ENCODE measurements at places on chromosomes 7 and 10.

GRCh38 chr7:131899271-131900030 lies 343.0 kb upstream of the PODXL start:
- no peak for DNase-seq

DNA sequence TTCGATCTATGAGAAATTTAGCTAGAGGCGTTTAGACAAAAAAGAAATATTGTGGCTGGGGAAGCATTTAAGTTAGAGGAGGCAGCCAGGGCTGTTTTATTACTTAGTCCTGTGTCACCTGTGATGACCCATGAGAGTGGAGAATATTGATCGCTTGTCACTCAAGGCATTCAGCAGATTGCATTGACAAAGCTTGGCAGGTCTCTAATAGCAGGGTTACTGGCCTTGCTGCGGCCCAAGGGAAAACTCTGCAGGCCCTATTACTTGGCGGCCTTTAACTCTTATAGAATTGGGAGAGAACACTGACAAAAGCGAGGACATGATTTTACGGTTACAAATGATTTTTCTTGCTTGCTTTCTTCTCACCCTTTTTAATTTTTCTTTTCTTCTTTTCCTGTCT lies 473.5 kb downstream of the AUTS2 start:
- DNase-seq, result no peak

GRCh38 chr10:97089209-97089870 lies 96.4 kb downstream of the SLIT1 start:
- no peak for DNase-seq

GRCh38 chr10:12643279-12643678 lies 293.9 kb downstream of the CAMK1D start:
- DNase-seq, result no peak

DNA sequence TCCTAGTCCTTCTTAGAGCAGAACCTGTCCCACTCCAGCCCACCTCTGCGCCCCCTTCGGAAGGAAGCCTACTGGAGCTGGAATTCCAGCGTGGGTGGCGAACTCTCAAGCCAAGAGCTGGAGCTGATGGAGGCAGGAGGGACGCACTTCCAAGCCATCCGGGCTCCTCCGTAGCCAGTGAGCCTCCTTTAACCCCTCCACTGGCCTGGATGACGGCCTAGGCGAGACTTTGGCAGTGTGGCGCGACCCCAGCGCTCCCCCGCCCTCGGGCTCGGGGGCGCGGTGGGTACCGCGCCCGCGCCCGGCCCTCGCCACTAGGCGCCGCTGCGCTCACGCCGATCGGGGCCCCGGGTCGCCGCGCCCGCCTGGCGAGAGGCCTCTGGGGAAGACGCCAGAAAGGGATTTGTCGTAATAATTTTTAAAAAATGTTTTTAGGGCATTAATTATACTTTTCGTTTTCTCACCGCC lies 5.1 kb upstream of the EMX2 start:
- DNase-seq, result no peak

- no peak for DNase-seq
Measured at GRCh38 chr7:131537571-131537978, 18.9 kb downstream of the PODXL start.

- DNase-seq, result no peak
Measured at GRCh38 chr10:116538456-116538855, 7.3 kb upstream of the PNLIP start.

DNA sequence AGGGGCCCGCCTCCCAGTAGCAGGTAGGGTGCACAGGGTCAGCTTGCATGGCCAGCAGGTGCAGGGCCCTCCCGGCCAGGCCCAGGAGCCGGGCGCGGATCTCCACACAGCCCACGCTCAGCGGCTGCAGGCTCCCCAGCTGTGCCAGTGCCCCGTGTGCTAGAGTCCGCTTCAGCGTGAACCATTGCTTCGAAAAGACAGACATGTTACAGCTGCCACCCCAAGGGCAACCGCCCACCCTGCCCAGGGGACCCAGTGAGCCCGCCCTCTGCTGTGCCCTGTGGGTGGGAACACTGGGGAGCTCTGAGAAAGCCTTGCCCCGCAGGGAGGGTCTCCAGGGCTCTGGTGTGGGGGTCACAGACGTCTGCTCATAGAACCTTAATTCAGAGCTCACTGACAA lies 64.3 kb upstream of the NKX6-2 start:
- no peak for DNase-seq

- DNase-seq, result peak; percentile 76
Measured at GRCh38 chr7:117127585-117128168, 174.4 kb downstream of the ST7 start.

DNA sequence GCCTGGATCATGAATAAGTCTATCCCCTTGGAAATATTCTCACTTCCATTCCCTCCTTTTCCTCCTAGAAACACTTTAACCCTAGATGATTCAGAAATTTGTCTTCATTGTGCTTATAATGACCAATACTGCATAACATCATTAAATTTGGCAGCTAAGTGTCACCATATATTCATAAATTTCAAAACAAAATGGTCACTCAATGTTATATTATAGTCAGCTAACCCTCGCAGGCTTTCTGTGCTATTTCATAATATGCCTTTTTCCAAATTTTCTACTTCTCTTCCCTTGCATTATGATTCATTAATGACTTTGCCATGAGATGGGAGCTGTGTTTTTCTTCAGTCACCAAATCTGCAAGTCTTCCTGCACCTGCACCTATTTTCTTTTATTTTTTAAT lies 308.3 kb upstream of the AKR1E2 start:
- no peak for DNase-seq

GRCh38 chr7:23378996-23379395 lies 79.9 kb downstream of the MALSU1 start:
- DNase-seq, result no peak

- no peak for DNase-seq
Measured at GRCh38 chr7:81590131-81590530, 179.7 kb downstream of the HGF start.

GRCh38 chr7:24595671-24596418 lies 22.6 kb downstream of the PALS2 start:
- DNase-seq, result no peak

DNA sequence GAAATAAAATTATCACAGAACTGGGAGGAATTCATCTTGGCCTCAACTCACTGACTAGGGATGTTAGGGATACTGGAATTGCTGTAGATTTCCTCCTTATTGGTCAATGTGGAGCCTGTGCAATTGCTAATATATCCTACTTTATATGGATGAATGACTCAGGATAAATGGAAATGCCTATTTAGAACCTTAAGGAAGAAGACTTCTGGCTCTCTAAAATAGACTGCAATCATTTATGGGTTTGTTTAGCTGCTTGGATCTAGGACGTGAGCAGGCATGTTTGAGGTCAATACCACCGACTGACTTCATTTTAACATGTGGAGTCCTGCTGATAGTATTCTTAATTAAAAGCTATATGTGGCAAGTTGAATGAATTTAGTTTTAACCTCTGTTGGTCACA lies 1040.1 kb upstream of the LRRN3 start:
- no peak for DNase-seq

DNA sequence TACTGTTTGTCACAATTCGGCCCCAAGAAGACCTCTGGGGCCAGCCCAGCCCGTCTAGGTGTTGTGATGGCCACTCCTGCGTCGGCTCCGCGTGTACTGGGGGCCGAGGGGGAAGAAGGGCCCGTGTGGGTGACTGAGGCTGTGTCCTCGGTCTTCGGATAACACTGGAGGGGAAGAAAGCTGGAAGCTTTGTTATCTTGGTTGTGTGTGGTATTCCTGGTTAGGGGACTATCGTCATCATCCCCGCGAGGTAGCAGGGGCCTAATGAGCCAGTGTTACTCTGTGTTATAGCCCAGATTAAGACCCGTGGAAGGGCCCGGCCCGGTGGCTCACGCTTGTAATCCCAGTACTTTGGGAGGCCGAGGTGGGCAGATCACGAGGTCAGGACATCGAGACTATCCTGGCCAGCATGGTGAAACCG lies 854 bp downstream of the MTG1 start:
- DNase-seq, result no peak

GRCh38 chr7:1385809-1386622 lies 73.3 kb downstream of the MICALL2 start:
- no peak for DNase-seq

DNA sequence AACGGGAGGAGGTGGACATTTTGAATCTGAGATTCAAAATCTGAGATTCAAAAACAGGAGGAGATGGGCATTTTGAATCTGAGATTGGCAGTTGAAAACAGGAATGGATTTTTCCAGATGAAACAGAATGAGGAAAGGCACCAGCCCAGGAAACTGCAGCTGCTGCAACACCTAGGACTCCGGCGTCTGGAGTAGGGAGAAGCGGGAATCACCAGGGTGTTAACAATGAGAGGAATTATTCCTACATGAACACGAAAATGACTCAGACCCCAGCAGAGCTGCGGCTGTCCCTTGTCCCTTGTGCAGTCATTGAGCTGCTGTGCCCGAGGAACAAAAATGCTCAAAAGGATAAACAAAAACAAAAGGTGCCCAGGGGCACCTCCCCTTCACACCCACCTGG lies 59.9 kb upstream of the KAT6B start:
- DNase-seq, result no peak

- no peak for DNase-seq
Measured at GRCh38 chr10:7161484-7162250, 249.2 kb downstream of the SFMBT2 start.

DNA sequence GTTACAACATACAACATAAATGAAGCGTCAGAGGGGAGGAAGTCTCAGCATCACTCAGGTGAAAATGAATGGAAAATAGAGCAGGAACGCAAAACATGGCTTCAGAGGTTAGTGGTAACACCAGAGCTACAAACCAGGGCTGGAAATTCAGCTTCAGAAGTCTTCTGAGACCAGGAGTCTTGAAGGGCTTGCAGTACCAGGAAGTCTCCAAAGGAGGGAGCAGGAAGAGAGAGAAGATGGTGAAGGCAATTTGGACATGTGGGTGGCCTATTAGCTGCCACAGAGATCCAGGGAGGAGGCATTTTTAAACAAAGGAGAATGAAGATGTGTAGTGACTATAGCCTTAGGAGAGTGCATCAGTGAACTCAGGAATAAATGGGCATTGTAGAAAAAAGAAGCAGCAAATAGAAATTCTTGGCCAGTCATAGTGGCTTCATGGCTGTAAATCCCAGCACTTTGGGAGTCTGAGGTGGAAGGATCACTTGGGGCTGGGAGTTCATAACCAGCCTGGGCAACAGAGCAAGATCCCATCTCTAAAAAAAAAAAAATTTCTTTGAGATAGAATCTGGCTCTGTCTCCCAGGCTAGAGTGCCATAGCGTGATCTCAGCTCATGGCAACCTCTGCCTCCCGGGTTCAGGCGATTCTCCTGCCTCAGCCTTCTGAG lies 9.3 kb upstream of the TET1 start:
- DNase-seq, result peak; percentile 45

DNA sequence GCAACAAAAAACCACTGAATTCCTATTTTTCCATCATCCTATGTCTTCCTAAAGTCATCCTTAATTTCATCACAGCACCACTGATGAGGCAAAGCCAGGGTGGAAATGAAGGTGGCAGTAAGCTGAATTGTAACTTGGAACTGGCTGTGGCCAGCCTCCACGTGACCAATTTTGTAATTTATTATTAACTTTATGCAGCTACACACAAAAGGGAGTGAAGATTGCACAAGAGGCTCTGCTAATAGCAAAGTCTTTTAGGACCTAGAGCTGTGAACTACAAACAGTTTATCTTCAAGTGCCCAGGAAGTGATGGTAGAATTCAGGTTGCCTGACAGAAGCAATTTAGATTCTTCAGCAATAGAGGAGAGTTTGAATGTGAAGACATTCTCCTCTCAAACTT lies 176.4 kb downstream of the CCDC71L start:
- DNase-seq, result no peak

DNA sequence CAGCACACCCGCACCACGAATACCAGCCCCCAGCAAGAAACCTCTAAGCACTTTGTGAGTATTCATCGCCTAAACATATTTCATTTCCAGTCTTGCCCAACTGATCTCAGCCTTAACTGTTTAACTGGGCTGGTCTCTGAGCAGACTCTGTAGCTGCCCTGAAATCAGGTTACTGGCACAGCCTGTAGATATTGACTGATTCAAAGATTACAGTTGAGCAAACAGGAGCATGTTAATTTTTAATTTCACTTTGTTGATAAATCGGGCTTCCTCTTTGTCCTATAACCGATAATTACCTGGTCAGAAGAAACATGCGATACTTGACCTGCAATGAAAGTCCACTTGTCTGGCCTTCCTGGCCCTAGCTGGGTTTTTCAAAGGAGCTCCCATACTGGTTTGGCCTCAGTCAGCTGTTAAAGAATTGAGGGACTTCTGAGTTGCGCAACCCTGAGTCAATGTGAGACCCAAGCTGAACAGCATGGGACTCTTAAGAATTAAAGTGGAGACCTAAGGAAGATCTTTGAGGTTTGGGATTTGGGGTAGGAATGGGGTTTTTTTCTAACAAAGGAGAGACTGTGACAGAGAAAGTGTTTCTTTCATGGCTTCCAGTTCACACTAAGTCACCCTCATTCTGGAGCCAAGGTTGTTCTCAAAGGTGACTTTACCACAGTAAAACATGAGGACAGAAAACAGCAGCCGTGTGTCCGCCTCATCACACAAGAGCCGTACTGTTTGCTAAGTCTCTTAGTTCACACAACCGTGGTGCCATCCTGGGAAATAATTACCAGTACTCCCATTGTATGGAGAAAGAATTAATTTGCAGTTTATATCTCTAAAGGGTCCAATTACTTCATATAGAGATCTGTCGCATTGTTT lies 75.9 kb downstream of the PPP1R3C start:
- no peak for DNase-seq

DNA sequence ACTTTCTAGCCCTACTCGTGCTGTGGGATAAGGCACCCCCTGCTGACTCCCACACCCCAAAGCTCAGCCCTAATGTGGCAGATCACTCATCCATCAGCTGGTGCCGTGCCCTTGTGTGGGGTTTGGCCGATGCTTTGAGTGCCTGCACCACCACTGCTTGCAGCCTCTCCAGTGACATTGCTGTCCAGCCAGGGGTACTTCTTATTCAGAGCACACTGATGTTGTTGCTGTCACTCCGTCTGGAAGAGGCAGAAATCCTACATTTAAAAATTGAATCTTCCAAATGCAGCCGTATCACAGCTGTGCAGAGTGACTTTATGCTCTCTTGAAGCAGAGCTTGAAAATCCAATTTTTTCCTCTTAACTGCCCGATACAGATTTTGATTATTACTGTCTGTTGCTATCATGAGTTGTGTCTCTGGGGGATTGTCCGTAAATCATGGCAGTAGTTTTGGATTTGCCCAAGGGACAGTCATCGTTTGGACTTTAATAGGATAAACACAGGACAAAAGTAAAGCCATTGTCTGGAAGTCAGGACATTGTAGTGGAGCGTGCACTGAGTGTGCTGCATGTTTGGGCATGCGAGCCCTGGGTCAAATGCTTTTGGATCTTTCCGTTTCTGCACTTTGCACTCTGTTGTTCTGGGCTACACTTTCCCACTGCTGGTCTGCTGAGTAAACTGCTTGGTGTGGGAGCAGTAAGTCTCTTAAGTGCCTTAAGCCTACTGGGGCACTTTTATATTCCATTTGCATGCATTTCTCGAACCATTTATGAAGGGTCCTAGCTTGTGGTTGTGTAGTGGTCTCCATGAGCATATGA lies 128.2 kb downstream of the DOCK1 start:
- no peak for DNase-seq

DNA sequence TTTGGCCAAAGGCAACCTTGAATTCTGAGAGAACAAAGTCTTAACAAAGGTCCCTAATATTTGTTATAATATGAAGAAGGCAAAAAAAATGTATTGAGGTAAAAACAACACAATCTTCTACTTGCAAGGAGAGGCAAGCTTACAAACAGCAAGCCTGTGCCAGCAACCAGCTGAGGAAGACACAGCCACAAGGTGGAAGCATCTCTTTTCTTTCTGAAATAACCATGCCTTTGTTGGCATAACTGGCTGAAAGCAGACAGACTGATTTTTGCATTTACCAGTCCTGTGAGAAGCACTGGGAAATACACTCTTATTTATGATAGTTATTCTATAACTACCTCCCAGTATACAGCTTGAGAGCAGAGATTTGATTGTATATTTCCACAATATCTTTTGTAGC lies 292.0 kb downstream of the PHTF2 start:
- DNase-seq, result no peak
